ENCODE measurements at places on chromosomes 5 and 9.

GRCh38 chr5:73121119-73121463 lies 716 bp downstream of the TMEM171 start:
- no peak for DNase-seq

GRCh38 chr9:112334432-112334841 lies 1.0 kb upstream of the PTBP3 start:
- no peak for DNase-seq

- DNase-seq: no peak
Observed at GRCh38 chr5:96256795-96257470, 176.1 kb downstream of the PCSK1 start.

DNA sequence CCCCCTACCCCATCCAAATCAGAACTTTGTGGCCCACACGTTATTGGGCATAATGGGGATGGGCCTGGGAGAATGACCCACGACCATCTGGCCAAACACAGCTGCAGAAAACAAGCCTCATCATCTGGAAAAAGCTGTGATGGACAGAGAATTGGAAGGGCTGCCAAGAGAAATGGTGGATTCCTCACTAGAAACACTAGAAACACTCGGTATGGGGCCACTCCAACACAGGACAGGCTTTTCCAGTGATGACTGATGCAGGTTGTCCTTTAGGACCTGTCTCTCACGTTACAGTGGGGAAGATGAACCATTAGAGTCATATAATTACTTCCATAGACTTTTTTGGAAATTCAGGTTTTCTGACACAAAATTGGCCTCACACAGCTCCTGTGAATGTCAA lies 172.4 kb upstream of the TARS1 start:
- DNase-seq: no peak

DNA sequence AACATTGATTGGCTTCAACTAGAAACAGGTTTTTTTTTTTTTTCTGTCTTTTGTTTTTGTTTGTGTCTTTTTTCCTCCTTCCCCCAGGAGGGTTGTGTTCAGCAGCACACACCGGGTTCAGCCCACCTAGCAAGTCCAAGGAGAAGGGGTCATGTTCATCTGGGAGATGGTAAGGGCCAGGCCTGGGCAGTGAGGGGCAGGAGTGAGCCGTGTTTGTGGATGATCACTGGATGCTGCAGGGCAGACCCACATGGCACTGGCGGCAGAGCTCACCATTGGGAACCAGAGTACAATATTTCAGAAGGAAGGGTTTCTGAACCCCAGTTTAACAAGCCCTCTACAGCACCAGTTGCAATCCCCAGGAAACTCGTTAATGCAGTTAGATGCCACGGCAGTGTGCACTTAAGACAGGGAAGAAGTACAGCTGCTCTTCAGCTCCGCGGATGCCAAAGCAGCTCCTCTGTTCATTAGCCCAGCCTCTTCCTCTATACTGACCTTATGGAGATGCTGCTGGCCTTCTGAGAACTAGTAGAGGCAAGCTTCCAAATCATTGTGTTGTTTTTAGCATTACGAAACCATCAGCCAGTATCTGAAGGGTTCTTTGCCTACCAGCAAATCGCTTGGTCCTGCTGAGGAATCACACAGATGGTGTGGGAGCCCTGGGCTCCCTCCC lies 508.2 kb upstream of the WWC1 start:
- no peak for DNase-seq

- no peak for DNase-seq
Observed at GRCh38 chr5:132006331-132007120, 4.9 kb downstream of the ACSL6 start.

DNA sequence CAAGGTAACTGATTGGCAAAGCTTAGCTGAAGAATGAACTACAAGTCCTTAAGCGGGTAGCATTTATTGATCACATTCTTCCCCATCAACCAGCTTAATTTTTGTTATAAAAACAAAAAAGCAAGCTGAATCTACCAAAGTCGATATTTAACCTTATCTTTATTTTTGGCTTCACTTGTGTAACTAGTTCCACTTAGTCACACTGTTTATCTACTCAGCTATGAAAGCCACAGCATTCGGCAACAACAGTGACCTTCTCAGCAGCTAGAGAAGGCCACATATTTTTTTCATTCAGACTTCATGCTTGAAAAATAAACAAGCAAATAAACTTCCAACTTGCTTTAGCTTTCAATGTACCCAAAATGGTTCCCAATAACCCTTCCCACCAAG lies 69.4 kb downstream of the KLHL3 start:
- DNase-seq: no peak

- no peak for DNase-seq
Observed at GRCh38 chr9:77544546-77544945, 103.6 kb downstream of the GNA14 start.

GRCh38 chr5:120358949-120359348 lies 105.2 kb upstream of the PRR16 start:
- no peak for DNase-seq

DNA sequence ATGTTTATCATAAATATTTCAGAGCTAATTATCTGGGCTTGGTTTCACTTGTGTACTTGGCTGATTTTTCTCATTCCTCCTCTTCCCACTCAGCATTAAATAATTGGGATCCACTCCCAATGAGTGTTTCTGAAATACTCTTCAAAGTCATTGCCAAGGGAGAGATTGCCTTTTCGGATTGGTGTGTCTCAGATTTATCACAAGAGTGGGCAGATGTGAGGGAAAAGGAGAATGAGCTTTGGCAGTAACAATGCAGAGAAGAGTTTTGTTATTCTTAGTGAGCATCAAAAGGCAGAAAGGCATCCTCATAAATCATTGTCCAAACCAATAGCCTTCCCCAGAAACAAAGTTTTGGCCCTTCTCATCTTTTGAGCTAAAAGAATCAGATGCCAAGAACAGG lies 79.2 kb downstream of the SEMA5A start:
- DNase-seq: no peak

- DNase-seq: no peak
Observed at GRCh38 chr9:90515510-90515909, 127.1 kb downstream of the DIRAS2 start.

DNA sequence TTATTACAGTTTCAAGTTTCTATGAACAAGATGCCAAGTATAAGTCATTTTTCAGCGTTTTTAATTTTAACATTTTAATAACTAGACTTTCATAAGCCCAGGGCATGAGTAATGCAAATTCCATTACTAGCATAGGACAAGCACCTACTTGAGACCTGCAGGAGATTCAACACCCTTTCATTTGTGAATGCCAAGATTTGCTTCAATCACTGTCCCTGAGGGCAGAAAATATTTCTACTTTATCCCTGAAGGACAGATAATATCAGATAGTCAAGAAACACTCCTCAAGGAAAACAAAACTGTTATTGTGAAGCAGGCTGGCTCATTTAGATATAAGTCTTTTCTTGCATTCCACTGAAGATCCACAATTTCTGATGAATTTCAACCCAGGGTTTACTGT lies 27.7 kb upstream of the ZNF622 start:
- DNase-seq: no peak

GRCh38 chr5:133866160-133866902 lies 102.1 kb downstream of the C5orf15 start:
- no peak for DNase-seq

DNA sequence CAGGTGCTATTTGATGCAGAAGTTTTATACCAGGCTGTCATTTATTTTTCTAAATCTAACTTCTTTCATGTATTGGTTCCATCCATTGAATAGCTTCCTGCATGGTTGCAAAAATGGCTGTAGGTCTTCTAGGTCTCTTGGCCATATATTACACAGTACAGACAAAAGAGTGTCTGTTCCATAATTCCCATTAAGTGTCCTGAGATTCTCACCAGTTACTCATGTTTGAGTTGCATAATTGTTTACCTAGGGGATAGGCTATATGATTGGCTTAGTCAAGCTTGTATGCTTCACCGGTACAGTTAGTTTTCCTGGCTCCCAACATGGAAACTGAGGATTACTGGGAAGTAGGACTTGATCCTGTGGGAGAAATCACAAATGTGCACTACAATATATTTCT lies 399.4 kb upstream of the NUDT12 start:
- no peak for DNase-seq

GRCh38 chr5:42779083-42779482 lies 22.5 kb downstream of the CCDC152 start:
- DNase-seq: no peak

GRCh38 chr9:87195306-87195705 lies 248.0 kb upstream of the GAS1 start:
- no peak for DNase-seq

DNA sequence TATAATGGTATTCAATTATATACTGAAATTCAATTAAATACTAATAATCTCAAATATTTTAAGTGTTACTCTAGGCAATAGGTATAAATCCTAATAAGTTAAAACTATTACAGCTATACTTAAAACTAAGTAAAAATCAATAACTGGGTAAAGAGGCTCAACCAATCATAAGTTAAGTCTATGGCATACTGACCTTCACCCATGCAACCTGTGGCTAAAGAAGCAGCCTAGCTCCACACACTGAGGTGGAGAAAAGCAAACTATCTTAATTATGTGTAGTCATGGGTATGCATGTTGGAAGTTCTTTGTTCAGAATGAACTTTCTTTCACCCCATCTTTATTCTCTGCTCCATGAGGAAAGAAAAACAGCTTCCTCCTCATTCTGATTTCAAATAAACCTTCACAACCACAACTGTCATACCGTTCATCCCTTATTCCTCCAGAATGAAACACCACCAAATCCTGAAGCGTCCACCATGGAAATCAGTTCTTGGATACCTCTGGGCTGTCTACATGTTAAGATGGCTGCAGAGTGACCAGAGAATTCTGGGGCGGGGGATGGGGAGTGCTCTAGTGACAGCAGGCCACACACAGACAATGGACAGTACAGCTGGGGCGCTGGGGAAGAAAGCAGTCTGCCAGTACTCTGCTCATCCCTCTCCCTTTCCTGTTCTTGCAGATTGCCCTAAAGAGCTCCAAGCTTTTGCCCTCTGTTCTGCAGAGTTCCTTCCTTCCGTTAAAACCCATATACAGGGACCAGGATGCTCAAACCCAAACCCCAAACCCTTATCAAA lies 62.3 kb downstream of the RIGI start:
- DNase-seq: no peak

DNA sequence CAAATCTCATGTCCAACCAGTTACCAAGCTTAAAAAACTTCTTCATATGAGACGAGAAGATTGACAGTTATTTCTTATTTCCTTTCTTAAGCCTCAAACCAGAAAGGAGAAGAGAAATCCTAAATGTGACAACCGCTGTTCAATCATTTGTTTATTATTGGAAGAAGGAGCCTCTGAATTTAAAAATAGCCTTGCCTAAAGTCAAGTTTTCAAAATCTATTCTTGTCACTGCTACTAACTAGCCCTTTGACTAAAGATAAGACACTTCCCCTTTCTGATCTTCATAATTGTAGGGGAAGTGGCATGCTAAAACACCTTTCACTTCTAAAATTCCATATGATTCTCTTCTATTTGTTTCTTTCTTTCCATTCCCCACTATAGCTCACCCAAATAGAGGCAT lies 106.2 kb upstream of the EMB start:
- DNase-seq: no peak

DNA sequence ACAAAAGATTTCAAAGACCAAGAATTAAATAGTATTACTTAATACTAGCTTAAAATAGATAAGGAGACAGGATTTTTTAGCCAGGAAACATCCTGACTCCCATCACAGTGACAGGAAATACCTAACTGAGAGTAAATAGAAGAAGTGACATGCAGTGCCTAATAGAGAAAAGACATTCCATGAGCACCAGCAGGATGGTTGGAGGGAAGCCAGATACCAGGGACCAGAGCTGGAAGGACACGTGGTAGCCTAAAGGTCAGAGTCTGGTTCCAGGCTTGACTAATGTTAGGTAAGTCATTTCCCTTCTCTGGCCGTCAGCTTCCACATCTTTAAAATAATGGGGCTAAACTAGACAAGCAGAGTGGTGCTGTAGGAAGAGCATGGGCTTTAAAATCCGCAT lies 41.6 kb downstream of the CDK5RAP2 start:
- no peak for DNase-seq

DNA sequence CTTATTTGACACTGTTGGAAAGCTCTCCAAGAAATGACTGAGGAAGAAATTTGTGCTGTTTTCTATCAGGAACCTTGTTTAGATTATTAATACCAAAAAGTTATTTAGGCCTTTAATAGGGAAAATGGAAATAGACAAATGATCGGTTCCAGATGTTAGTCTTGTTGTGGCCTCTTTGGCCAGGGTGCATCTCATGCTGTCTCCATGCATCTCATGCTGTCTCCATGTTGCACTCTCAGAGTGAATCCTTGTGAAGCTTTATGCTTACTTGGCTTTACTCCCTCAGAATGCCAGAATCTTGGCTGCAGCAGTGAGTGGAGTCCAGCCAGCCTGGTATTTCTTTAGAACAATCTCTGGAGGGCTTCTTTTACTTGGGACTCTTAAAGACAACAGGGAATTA lies 185.5 kb downstream of the ARHGAP26 start:
- no peak for DNase-seq

- DNase-seq: no peak
Observed at GRCh38 chr5:138803285-138803684, 50.1 kb downstream of the CTNNA1 start.

- DNase-seq: no peak
Observed at GRCh38 chr5:40976836-40977235, 67.5 kb downstream of the C7 start.

DNA sequence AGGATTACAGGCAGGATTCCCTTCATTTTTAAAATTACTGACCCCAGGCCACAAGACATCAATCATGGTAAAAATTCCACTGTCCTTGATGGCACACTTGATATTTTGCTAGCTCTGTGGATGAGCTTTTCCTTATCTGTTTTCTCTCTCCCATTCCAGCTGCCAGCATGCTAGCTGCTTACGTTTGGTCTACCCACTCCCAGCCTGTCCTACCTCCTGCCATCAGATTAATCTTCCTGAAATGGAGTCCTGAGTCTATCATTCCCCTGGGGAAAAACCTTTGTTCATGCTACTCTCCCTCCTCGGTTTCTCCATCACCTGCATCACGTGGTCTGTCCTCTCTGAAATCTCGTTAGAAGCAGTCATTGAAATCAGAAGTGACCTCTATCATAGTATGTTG lies 108.9 kb downstream of the F2RL2 start:
- DNase-seq: no peak

DNA sequence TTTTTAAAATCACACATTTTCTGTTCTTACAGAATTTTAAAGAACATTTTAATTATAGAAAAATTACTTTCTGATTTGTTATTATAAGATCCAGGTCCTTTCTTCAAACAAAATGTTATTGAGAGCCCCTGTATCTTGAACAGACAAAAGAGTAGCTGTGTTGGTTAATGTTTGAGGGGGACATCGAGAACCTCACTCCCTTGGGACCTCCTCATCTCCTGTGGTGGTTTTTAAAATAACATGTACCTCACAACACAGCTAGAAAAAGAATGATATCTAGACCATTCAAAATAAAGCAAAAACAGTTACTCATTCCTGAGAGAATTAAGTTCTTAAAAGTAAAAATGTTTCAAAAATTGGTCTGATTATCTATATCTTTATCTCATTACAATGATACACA lies 54.7 kb downstream of the VCAN start:
- no peak for DNase-seq

- peak; percentile 80 for DNase-seq
Observed at GRCh38 chr9:128098297-128099230, 29.0 kb downstream of the PTGES2 start.

GRCh38 chr5:52010454-52010853 lies 627.2 kb downstream of the ISL1 start:
- no peak for DNase-seq

GRCh38 chr5:82620957-82621600 lies 342.9 kb upstream of the RPS23 start:
- DNase-seq: no peak
